Stimulated activated CD4-positive, alpha-beta T cell treated with anti-CD3 and anti-CD28 coated beads, Interleukin-1b, Interleukin-23, amount 100 ng/mL, for 1 hour (primary cell): ENCODE measurements at places on chromosomes 11 and 22.

GRCh38 chr11:62430425-62430824 is 11.6 kb downstream of the SCGB1A1 start:
- DNase-seq = no peak

DNA sequence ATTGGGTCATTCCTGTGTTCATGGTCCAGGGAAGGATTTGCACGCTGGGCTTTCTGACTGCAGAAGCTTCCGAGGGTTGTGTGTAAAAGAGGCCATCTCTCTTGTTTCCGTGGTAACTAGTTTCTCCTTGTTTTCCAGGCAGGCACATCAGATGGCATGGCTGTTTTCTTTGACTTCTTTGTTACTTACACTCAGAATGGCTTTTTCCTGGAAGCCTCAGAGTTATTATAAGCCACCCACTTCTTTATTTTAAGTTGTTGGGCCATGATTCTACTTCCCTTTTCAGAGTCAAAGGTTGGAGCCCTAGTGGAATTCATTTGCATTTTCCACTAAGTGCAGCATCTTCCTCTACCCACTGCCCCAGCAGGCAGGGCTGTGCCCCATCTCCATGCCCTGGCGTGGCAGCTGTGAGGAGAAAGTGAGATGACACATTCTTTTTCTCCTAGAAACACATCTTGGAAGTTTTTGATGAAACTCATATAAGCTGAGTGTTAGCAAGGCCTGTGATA is 94.9 kb downstream of the PRR5L start:
- no peak for DNase-seq

- DNase-seq = no peak
Measured at GRCh38 chr11:62125881-62126280, 2.1 kb downstream of the INCENP start.

DNA sequence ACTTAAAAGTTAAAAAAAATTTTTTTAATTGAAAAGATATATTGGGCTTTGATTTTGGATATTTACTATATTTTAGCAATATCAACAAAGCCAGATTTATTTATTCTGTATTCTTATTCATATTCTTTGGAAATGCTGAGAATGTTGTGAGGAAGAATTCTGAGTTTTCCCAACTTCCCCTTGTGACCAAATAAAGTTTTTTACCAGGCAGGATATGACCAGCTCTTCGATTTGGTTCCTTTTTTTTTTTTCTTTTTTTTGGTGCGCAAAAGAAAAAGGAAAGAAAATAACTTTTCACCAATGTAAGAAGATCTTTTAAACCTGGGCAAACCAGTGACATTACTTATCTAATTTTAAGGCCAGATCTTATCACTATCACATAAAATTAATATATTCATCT is 12.9 kb downstream of the TCP11L1 start:
- DNase-seq = no peak

GRCh38 chr22:30612789-30613188 is 5.8 kb downstream of the TCN2 start:
- no peak for DNase-seq

- no peak for DNase-seq
Measured at GRCh38 chr22:49519117-49519737, 308.4 kb downstream of the BRD1 start.

DNA sequence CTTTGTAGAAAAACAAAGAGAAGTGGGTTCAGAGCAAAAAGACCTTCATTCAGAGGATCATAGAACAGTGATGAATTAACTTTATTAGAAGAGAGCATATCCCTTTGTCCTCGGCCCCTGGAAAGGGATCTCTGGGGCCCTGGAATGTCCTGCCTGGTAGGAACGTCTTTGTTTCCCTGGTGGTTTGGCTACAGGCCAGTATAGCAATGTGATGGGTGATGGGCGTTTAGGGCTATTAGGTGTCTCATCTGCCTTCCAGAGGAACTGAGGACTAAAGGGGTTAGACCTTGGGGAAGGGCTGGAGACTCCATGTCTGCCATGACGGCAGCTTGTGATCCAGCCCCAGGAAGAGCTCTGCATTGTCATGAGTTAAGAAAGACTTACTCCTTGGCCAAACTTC is 9.1 kb downstream of the APOL4 start:
- no peak for DNase-seq

GRCh38 chr11:62245271-62245753 is 3.3 kb downstream of the SCGB1D2 start:
- no peak for DNase-seq

- no peak for DNase-seq
Measured at GRCh38 chr22:36831206-36831605, 14.4 kb upstream of the PVALB start.

- DNase-seq = no peak
Measured at GRCh38 chr11:134170919-134171281, 52.9 kb downstream of the NCAPD3 start.

GRCh38 chr22:44889255-44889878 is 120.4 kb downstream of the PHF21B start:
- DNase-seq = no peak
